ENCODE measurements at places on chromosomes 5 and 9.

DNA sequence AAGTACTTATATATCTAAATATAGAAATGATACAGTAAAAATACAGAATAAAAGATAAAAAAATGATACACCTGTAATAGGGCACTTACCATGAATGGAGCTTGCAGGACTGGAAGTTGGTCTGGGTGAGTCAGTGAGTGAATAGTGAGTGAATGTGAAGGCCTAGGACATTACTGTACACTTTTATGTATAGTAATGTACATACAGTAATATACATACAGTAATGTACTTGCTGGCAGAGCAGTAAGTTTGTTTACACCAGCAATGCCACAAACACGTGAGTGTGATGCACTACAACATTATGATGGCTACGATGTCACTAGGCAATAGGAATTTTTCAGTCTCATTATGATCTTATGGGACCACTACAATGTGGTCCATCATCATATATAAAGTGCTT is 34.2 kb downstream of the SUSD1 start:
- DNase-seq = no peak

GRCh38 chr5:151182524-151182900 is 24.9 kb upstream of the ANXA6 start:
- no peak for DNase-seq

DNA sequence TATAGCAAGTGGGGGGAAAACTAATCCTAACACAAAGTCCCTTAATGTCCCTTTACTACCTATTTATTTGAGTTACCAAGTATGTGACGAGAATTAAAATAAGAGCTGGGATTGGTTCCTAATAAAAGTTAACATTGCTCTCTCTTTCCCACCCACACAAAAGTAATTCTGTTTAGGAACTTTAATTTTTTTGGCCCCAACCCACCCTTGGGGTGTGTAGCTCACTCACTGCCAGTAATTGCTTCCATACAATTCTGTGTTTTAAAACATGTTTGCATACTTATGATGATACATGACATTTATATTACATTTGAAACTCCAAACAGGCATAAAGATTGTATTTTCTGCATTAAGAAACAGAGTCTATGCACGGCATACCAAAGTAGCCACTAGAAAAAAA is 106.5 kb downstream of the BNC2 start:
- DNase-seq = no peak

DNA sequence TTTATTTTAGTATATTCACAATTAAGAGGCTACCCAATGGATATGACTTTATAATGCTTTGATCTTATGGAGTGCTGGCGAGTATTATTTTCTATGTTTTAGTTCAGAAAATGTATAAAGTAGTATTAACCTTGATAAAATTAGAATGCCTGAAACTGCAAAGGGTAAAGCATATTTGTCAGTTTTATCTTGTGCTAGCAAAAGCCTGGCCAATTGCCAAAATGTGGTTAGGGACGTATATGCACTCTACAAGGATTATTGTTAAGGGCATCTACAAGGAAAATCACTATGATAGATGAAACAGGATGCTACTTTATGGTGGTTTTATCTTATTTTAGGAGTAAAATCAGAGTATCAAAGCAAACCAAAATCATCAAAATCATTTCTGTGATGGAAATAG is 281.7 kb downstream of the CCDC171 start:
- DNase-seq = no peak

- DNase-seq = no peak
Measured at GRCh38 chr9:115210699-115211098, 92.7 kb upstream of the TNC start.

DNA sequence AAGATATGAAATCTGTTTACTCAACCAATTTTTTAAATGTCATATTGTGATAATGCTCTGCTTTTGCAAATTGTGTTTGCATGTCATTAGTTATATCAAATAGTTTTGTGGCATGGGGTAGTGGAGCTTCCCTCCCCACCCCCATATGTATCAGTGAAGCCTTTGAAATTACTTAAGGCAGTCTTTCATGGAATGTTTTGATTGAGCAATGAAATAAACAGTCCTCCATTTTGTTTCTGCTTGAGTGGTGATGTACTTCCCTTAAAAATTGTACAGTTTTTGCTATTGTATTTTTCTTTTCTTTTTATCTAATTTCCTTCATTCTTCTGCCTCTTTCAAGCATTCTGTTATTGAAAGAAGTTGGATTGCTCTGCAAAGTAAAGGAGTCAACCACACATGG is 3.5 kb downstream of the SOWAHA start:
- no peak for DNase-seq

DNA sequence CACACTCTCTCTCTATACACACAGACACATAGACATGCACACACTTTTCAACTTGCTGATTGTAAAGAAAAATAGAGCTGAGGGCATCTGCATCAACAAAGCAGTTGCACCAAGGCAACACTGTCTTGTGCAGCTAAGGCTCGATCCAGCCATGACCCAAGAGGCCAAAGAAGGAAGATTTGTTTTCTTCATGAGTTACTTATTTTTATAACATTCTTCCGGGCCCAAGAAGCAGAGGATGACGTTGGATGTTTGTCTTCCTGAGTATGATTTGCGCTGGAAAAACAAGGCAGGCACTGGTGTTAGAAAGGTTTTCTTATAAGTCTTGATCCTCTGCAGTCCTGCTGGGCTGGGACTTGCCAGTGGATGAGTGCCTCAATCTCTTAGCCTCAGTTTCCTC is 344.1 kb downstream of the ADAMTS6 start:
- no peak for DNase-seq

DNA sequence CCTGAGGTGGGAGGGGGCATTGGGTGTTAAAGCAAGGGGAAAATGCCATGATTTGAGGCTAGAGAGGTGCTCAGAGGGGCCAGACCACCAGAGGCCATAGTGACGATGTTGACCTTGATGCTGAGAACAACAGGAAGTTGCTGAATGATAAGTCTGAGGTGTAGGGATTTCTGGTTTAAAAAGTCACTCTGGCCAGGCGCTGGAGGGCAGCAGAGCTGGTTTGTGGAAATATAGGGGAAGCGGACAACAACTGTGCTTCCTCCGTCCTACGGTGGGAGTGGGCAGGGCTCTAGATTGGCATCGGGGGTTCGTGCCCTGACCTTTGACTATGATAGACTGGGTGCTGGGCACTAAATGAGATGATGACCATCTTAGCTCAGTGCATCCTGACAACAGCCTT is 44.7 kb downstream of the STOM start:
- no peak for DNase-seq

DNA sequence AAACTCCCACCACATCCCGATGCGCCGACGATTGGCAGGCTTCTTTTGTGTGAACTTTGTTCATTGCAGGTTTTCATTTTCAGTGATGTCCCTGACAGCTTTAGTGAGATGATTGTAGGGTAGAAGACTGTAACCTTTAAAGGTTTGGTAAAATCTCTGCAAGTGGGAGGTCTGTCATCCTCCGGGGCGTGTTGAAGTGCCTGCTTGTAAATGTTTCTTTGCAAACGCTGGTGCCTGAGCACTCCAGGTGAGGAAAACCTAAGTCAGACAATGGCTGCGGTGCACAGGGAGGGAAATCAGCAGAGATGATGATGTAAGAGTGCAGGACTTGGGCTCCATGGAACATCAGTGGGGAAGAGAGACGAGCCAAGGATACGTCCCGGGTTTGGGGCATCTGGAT is 228.1 kb downstream of the DRD1 start:
- no peak for DNase-seq

- DNase-seq = no peak
Measured at GRCh38 chr9:103362986-103363385, 367.9 kb downstream of the CYLC2 start.

DNA sequence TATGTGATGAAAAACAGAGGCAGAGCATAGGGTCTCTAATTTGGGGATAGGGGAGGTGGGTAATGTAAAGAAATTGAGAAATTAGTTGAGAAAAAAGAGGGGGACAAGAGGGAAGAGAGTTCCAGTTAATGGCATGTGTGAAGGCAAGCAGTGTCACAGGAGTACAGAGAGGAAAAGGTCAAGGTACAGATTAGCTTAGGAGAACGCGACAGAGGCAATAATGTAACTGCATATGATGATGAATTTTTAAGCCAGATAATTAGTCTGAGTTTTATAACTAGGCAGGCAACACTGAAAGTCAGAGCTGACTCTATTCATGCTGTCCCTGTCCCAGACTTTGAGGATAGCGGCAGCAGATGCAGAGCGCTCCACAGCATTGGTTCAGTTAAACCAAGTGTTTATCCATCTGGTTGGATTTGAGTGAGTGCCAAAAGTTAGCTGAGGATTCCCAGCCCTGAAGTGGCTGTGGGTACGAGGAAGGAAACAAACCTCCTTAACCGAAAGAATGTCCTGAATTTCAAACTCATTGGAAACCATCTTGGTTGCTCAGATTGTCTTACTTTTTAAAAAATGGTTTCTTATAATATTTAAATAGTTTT is 315.2 kb downstream of the ARHGAP26 start:
- no peak for DNase-seq

DNA sequence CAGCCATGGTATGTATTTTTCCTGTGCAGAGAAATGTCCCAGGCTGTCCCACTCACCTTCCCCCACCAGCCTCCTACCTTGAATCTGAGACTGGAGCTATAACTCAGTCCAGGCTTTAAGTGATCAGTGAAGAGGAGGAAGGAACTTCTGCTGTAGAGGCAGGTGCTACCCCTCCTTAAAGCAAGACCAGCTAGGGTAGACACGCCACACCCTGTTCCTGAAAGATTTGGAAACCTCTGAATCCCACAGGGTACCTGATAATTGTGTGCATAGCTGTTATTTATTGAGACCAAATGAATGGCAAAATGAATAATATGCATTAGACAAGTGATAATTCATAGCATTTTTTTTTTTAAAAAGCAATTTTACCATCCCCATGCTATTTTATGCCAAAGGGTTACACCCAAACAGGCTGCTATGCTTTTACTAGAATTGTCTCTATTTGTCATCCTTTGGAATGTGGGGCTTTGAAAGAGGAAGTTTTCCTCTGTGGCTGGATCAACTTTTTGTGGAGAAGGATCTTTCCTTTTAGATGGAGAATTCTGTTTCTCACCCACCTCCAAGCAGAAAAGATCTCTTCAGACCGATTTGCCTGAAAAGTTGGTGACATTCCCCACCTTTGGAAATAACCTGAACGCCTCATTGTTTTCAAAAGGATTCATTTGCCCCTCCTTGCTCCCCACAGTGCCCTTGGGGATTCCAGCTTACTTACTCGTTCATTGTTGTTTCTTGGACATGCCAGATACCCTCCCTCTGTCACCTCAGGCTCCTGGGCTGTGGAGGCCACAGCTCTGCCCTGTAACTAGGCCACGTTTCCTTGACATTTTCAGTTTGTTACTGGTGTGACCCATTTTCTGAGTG is 248.7 kb downstream of the NR3C1 start:
- DNase-seq = no peak

DNA sequence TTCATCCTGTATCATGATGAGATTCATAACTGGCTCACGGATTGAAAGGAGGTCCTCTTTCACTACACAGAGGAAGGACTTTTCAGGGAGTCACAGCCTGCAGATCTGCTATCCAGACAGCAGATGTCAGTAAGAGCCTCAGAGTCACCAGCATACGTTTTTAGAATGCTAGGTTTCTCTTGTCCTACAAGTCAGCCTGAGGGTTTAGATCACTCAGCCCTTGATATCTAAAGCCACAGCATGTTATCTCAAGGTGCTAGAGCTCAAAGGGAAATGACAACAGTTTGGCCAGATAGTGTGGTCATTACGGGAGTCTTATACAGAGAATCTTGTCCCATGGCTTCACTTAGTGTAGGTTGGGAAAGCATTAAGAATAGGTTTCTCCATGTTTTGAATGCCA is 30.9 kb upstream of the SLC46A2 start:
- DNase-seq = no peak

GRCh38 chr5:142758062-142758795 is 11.9 kb upstream of the ARHGAP26 start:
- DNase-seq = no peak

DNA sequence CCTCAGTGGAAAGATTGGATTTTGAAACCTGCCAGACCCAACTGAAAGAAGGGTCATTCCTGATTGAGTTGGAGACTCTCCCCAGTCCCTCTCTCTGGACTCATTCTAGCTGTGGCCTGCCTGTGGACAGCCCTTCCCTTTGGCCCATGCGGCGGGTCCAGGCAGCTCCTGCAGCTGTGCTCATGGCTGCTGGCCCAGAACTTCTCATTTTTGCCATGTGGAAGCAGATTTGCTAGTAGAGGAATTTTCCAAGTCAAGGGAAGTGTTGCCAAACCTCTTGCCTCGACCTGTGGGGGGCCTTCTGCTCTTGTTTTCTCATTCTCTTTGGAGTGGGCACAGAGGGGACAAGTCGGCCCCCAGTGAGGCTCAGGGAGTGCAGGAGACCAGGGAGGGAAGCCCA is 89.2 kb downstream of the ANKRD33B start:
- no peak for DNase-seq

Data from stimulated activated CD4-positive, alpha-beta T cell treated with anti-CD3 and anti-CD28 coated beads, TNF-alpha, amount 100 ng/mL, for 1 hour (primary cell).